Muscle of leg (tissue), 16 donors: ENCODE measurements at places on chromosomes 12 and 14. TPM values are rescaled to one million over a fixed set of nuclear protein-coding genes. Genes with fewer than 3 reads are reported as not detected.

- no peak overlapping the region for H3K27ac ChIP-seq
- H3K27me3 ChIP-seq: peaks cover 38% of the 10 kb centered on the region
- H3K36me3 ChIP-seq: no peaks in the 10 kb centered on the region
- peaks cover 26% of the 10 kb centered on the region for H3K4me1 ChIP-seq
Measured at GRCh38 chr14:104550861-104551728, 28.5 kb upstream of the C14orf180 start.

DNA sequence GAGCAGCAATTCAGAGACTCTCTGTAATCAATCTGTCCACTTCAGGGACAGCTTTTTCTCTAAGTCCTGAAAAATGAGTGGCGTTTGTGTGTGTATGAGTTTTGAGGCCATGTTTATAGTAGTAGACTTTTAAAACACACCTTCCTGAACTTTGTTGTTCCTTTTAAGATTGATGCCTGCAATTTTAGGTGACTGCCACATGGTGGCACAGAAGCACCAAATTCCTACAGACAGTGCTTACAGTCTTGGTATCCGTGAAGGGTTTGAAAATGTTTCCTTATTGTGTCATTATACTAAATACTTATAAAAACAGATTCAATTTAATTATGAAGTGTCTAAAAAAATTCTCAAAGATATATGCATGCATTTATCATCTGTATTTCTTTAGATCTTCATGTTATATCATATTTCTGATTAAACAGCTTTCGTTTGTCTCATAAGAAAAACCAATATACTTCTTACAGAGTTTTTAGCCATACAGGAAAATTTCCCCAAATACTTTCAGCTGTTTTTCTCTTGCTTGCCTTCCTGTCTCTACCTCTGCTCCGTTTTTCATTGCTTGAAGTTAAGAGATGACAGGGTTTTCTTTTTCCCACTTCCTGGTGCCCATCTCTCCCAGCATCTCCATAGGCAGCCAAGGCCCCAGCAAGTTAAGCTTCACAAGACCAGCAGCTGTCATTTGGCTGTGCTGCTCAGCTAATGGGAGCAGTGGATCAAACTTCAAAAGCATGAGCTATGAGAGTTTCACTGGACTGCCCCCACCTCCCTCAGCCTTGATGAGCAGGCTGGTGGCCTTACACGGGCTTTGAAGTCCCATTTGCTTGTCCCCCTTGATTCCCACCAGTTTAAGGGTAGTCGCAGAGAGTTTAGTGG, 259.6 kb downstream of the AKAP6 start:
- H3K36me3 ChIP-seq: peaks cover 2% of the 10 kb centered on the region
- H3K4me3 ChIP-seq: no peak overlapping the region
- no peaks in the 10 kb centered on the region for H3K27me3 ChIP-seq
- no peak overlapping the region for H3K27ac ChIP-seq

DNA sequence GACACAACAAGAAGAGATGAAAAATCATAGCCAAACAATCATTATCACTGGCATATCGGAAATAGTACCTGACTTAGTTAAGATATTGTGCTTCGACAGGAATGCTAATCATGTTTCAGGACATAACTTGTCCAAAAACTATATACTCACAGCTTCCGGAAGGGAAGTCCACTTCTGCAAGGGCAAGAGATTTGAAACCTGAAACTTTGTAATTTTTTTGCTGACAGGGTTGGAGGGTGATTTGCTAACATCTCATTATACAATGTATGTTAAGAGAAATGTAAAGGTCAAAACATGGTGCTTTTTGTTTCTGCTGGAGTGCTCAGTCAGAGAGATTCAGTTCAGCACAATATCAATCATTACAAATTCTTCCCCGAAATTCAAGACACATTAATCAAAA, 200.3 kb downstream of the CNTN1 start:
- no peaks in the 10 kb centered on the region for H3K36me3 ChIP-seq
- no peaks in the 10 kb centered on the region for H3K27me3 ChIP-seq
- H3K27ac ChIP-seq: no peak overlapping the region
- no peak overlapping the region for H3K4me3 ChIP-seq
- no peak for DNase-seq

DNA sequence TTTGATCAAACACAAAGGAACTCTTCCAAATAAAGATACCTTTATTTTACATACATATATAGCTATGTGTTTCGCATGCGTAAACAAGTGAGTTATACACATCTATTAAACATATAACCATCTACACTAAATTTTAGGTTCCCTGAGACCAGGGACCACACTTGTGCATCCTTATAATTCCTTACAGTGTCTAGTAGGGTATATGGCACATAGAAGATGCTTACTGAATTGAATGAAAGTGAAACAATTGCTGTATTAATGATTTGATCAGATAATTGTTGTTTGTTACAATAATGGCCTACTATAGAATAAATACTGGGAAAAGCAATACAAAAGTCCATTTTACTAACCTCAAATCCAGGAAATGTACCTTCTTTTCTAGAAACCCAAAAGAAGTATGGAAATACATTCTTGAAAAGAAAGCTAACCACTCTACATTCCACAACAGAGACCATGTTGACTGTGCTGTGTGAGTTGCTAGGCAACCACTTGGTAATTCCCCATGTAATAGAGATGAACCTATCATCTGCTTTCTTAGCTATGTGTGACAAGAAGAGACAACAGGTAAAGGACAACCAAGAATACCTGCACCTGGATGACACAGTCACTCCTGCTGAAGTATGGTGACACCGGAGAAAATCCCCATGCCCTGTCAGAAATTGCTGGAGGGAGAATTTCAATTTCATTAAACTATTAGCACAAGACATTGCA, 11.9 kb upstream of the CIPC start:
- DNase-seq: peak; percentile 55
- H3K4me1 ChIP-seq: peaks cover 6% of the 10 kb centered on the region
- H3K36me3 ChIP-seq: no peaks in the 10 kb centered on the region
- no peak overlapping the region for H3K4me3 ChIP-seq
- H3K27ac ChIP-seq: no peak overlapping the region

GRCh38 chr12:114263056-114263805, 142.7 kb downstream of the TBX5 start:
- no peaks in the 10 kb centered on the region for H3K4me1 ChIP-seq
- H3K27ac ChIP-seq: peak overlapping the region; percentile 25
- H3K4me3 ChIP-seq: no peak overlapping the region

- no peak overlapping the region for H3K4me3 ChIP-seq
- H3K27ac ChIP-seq: no peak overlapping the region
- H3K36me3 ChIP-seq: peaks cover 2% of the 10 kb centered on the region
- DNase-seq: no peak
- H3K4me1 ChIP-seq: peaks cover 22% of the 10 kb centered on the region
- peaks cover 14% of the 10 kb centered on the region for H3K27me3 ChIP-seq
Measured at GRCh38 chr14:100546051-100546443, 41.2 kb downstream of the BEGAIN start.

Gene IL31
- total RNA-seq: not detected

Gene CLEC9A
- total RNA-seq: 0.18 TPM

GRCh38 chr14:21108791-21109190, 7.9 kb downstream of the TMEM253 start:
- no peaks in the 10 kb centered on the region for H3K27me3 ChIP-seq
- H3K4me3 ChIP-seq: no peak overlapping the region
- no peaks in the 10 kb centered on the region for H3K36me3 ChIP-seq

Gene HVCN1
- total RNA-seq: 5.6 TPM

DNA sequence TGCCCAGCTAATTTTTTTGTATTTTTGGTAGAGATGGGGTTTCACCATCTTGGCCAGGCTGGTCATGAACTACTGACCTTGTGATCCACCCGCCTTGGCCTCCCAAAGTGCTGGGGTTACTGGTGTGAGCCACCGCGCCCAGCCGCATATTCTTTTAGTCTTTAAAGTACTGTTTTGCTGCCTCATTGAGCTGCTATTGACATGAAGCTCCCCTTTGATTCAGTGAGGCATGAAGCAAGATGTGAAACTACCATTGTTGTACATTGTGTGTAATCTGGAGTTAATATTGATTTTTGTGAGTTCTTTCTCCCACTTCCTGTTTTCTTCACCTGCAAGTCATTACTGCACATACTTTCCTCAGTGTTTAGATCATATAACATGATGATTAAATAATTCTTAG, 80.8 kb downstream of the MNAT1 start:
- no peak overlapping the region for H3K4me3 ChIP-seq
- no peaks in the 10 kb centered on the region for H3K4me1 ChIP-seq
- H3K27me3 ChIP-seq: no peaks in the 10 kb centered on the region
- DNase-seq: no peak
- H3K27ac ChIP-seq: no peak overlapping the region

Gene KRT72
- not detected for total RNA-seq

- H3K4me3 ChIP-seq: no peak overlapping the region
- no peak for DNase-seq
- H3K27me3 ChIP-seq: no peaks in the 10 kb centered on the region
- no peak overlapping the region for H3K27ac ChIP-seq
- H3K36me3 ChIP-seq: no peaks in the 10 kb centered on the region
Measured at GRCh38 chr14:28361486-28361885, 405.1 kb upstream of the FOXG1 start.

Gene ITGA7
- 255 TPM for total RNA-seq

Gene CFAP54
- 0.35 TPM for total RNA-seq

- peak; percentile 77 for DNase-seq
- H3K4me1 ChIP-seq: no peaks in the 10 kb centered on the region
- peaks cover 15% of the 10 kb centered on the region for H3K27me3 ChIP-seq
- no peak overlapping the region for H3K27ac ChIP-seq
- H3K36me3 ChIP-seq: no peaks in the 10 kb centered on the region
Measured at GRCh38 chr14:76267322-76268046, 108.5 kb upstream of the ESRRB start.

Gene SLC16A7
- 9.7 TPM for total RNA-seq

DNA sequence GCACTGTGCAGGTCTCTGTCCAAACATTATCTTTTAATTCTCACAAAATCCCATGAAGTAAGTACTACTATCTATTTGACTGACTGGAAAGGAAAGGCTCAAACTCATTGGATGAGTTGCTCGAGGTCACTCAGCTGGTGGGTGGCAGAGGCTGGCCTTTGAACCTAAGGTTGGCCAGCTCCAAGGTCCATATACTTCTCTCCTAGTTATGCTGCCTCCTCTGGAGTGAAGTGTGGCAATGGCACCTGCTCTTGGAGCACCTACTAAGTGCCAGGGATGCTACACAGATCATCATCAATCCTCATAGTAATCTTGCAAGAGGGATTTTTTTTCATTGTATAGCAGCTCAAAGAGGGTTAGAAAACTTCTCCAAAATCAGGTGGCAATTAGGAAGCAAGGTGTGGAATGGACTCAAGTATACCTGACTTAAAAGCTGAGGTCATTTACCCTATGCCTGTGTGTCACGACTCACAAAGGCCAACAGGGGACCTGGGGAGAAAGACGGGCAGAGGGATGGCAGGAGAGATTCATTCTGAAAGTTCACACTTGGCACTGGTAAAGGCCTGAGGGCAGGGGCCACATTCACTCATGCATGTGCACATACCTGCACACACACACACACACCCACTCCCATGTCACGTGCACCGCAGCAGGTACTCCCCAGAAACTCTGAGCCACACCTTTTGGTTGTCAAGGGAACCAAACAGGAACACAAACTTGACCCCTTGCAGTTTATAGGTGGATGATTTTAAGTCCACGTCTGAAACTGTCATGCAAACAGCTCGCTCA, 146.4 kb downstream of the FOXN3 start:
- DNase-seq: no peak
- H3K36me3 ChIP-seq: no peaks in the 10 kb centered on the region
- H3K4me1 ChIP-seq: peaks cover 8% of the 10 kb centered on the region
- H3K27me3 ChIP-seq: no peaks in the 10 kb centered on the region

- peaks cover 12% of the 10 kb centered on the region for H3K4me1 ChIP-seq
- H3K27ac ChIP-seq: no peak overlapping the region
- H3K4me3 ChIP-seq: peak overlapping the region; percentile 77
- no peaks in the 10 kb centered on the region for H3K27me3 ChIP-seq
- peaks cover 31% of the 10 kb centered on the region for H3K36me3 ChIP-seq
- DNase-seq: no peak
Measured at GRCh38 chr12:131929581-131930456, 743 bp downstream of the PUS1 start.

Gene WNK1
- total RNA-seq: 53.6 TPM

DNA sequence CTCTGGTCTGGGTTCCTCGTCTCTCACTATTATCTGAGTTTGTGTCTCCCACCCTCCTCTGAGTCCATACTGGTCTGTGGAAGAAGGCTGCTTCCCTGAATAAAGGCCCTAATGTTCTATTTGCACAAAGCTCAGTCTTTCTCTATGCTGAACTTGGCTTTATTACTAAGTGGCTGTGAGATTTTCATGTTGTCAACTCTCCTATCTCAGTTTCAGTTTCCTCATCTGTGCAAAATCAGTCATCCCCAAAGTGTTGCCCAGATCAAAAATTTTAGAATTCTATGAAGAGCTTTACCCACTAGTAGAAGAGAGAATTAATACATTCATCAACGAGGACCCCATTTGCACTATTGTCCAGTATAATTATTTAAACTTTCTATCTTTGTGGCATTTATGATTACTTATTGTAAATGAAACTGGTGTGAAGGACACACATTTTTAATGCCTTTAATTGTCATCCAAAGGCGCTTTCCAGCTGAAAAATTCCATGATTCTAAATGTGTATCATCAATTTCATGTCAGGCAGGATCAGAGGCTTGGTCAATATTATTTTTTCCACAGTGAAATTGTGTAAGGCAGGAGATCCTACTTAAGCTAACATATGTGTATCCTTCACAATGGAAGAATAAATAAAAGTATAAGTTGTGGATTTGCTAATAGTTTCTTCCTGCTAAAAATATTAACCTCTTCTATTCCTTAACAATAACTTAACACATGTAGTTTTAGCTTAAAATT, 79.1 kb upstream of the EEA1 start:
- no peaks in the 10 kb centered on the region for H3K4me1 ChIP-seq
- no peak for DNase-seq
- H3K4me3 ChIP-seq: no peak overlapping the region
- H3K36me3 ChIP-seq: no peaks in the 10 kb centered on the region

DNA sequence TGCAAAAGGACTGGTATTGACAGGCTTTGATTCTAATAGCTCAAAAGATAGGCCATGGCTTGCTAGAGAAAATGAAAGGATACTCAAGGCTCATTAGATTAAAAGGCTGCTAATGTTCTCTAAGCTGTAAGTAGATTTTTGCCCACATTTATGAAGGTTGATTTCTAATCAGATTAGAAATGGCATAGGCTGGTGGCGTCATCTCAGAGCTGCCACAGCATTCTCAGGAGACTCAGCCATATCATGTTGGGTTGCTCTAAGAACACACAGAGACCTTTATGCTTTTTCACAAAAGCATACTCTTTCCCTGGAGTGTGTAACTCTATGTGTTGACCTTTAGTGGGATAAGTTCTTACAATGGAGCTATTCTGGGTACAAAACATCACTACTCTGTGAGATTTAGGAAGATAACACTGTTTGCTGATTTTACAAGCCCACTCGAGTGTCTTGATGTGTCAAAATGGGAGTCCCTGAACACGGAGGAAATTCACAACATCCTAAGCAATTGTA, 576.0 kb downstream of the NRXN3 start:
- H3K36me3 ChIP-seq: no peaks in the 10 kb centered on the region
- no peaks in the 10 kb centered on the region for H3K27me3 ChIP-seq
- H3K4me3 ChIP-seq: no peak overlapping the region
- DNase-seq: no peak
- H3K4me1 ChIP-seq: no peaks in the 10 kb centered on the region
